ENCODE measurements at places on chromosomes 7 and 10. TPM values are rescaled to one million over a fixed set of nuclear protein-coding genes. Genes with fewer than 3 reads are reported as not detected.

The BTBD16 gene
- not detected for total RNA-seq

The CASP7 gene
- total RNA-seq, result 35.6 TPM

The BEND7 gene
- not detected for total RNA-seq

The CAMK2B gene
- not detected for total RNA-seq

The DGKI gene
- 0.25 TPM for total RNA-seq

The CYP2C19 gene
- not detected for total RNA-seq

The OR9A4 gene
- total RNA-seq, result not detected

The GRM8 gene
- total RNA-seq, result not detected

The ST8SIA6 gene
- 0.15 TPM for total RNA-seq

The ZNF487 gene
- 5.6 TPM for total RNA-seq

The MET gene
- 0.22 TPM for total RNA-seq

The PIP gene
- not detected for total RNA-seq

- DNase-seq, result no peak
- H3K27me3 ChIP-seq, result peaks cover 3% of the 10 kb centered on the region
- no peak overlapping the region for H3K4me3 ChIP-seq
- no peaks in the 10 kb centered on the region for H3K4me1 ChIP-seq
- H3K27ac ChIP-seq, result no peak overlapping the region
Measured at GRCh38 chr10:113476191-113476590, 76.7 kb upstream of the HABP2 start.

- peaks cover 11% of the 10 kb centered on the region for H3K4me1 ChIP-seq
- H3K4me3 ChIP-seq, result no peak overlapping the region
- no peak overlapping the region for H3K27ac ChIP-seq
- H3K27me3 ChIP-seq, result peaks cover 7% of the 10 kb centered on the region
- H3K36me3 ChIP-seq, result no peaks in the 10 kb centered on the region
- DNase-seq, result no peak
Measured at GRCh38 chr10:103789771-103790201, 65.6 kb downstream of the SH3PXD2A start.

GRCh38 chr7:151453326-151453791 is 13.4 kb upstream of the CRYGN start:
- H3K4me1 ChIP-seq, result peaks cover 12% of the 10 kb centered on the region
- no peak overlapping the region for H3K4me3 ChIP-seq
- H3K27me3 ChIP-seq, result peaks cover 6% of the 10 kb centered on the region
- no peak overlapping the region for H3K27ac ChIP-seq
- no peaks in the 10 kb centered on the region for H3K36me3 ChIP-seq
- no peak for DNase-seq

DNA sequence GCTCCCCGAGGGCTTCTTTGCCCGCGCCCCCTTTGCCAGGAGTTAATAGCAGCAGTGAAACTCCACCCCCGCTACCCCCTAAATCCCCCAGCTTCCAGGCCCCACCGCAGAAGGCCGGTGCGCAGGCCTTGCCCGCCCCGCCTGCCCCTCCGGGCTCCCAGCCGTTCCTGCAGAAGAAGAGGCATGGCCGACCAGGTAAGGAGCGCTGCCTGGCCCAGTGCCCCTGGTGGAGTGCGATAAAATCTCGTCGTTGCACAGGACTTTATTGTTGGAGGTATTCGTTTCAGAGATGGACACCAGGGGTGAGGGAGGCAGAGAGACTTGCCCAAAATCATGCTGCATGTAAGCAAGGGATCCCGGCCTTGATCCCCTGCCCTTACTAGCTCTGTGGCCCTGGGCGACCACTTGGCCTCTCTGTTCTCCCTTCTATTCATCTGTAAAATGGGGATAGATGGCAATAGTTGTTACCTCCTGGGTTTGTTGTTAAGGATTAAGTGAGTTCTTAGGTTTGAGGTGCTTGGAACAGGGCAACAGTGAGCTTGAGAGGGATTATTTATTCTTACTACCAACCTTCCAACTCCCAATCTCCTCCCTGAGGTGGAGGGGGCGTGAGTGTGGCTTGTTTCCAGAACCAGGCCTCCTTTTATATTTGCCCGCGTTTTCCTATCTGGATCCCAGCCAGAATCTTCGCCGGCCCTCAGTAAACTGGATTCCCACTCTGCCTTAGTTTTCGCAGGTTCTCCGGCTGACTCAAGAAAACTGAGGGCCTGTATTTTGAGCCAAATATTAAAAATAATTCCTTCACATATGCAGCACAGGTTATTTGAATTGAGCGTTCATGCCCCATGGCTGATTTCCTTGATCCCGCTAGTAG is 78.3 kb downstream of the WIPF3 start:
- no peak for DNase-seq
- H3K27me3 ChIP-seq, result peaks cover 14% of the 10 kb centered on the region
- H3K27ac ChIP-seq, result no peak overlapping the region
- no peaks in the 10 kb centered on the region for H3K36me3 ChIP-seq

GRCh38 chr10:79020605-79021004 is 48.2 kb upstream of the ZMIZ1 start:
- H3K4me1 ChIP-seq, result peaks cover 5% of the 10 kb centered on the region
- H3K27me3 ChIP-seq, result no peaks in the 10 kb centered on the region
- no peak overlapping the region for H3K27ac ChIP-seq
- H3K4me3 ChIP-seq, result no peak overlapping the region
- no peak for DNase-seq

DNA sequence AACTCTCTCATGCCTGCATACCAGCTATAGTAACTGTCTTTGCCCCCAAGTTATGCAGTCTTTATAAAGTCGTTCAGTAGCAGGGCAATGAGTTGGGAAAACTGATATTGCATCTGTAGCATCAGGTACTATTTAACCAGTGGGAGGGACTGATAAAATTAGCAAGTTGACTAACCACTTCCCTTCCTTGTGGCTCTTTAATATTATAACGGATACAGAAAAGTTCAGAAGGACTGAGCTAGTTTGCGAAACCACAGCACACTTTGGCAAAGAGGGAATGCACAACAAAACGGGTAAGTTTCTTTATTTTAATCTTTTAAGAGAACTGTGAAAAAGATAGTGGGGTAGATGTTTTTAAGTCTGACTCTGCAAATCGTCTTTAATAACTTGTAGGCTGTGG is 205.3 kb upstream of the HDAC9 start:
- DNase-seq, result no peak
- no peak overlapping the region for H3K4me3 ChIP-seq
- H3K4me1 ChIP-seq, result peaks cover 11% of the 10 kb centered on the region
- no peaks in the 10 kb centered on the region for H3K36me3 ChIP-seq

DNA sequence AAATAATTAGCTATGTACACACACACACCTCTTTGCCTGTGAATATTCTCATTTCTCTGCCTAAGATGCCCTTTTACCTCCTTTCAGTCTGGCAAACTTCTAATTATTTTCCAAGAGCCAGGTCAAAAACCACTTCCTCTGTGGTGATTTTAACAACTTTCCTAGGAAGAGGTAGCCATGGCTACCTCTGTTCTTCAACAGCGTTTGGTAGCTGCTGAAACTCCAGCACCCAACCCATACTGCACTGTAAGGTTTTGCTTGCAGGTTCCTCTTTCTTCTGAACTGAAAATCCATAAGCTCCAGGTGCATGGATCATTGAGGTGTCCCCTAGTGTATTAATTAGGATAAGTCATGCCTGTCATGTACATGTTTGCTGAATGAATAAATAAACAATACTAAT is 25.6 kb downstream of the NRCAM start:
- no peak overlapping the region for H3K4me3 ChIP-seq
- no peaks in the 10 kb centered on the region for H3K36me3 ChIP-seq
- DNase-seq, result no peak
- H3K27me3 ChIP-seq, result peaks cover 4% of the 10 kb centered on the region

GRCh38 chr10:61758433-61758832 is 95.7 kb downstream of the CABCOCO1 start:
- peaks cover 7% of the 10 kb centered on the region for H3K4me1 ChIP-seq
- no peaks in the 10 kb centered on the region for H3K27me3 ChIP-seq
- DNase-seq, result no peak
- peaks cover 2% of the 10 kb centered on the region for H3K36me3 ChIP-seq
- no peak overlapping the region for H3K27ac ChIP-seq

DNA sequence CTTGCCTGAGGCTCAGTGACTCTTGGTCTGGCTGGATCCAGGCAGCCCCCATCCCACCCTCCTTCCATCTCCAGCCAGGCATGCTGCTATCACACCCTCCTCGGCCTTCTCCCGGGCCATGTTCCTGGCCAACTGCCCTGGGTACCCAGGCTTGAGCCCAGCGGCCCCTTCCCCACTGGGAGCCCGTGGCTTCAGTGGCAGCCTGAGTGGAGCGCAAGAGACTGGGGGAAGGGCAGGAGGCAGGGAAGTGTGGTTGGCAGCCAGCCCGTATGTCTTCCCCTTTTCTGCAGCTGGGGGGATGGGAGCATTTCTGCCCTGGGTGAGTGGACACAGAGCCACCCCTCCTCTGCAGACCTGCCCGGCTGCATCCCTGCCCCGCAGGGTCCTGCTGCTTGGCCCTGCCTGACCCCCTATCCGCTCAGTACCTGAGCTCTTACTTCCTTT is 148.5 kb downstream of the ARHGAP22 start:
- H3K27ac ChIP-seq, result no peak overlapping the region
- no peak for DNase-seq
- no peak overlapping the region for H3K4me3 ChIP-seq
- H3K27me3 ChIP-seq, result no peaks in the 10 kb centered on the region

DNA sequence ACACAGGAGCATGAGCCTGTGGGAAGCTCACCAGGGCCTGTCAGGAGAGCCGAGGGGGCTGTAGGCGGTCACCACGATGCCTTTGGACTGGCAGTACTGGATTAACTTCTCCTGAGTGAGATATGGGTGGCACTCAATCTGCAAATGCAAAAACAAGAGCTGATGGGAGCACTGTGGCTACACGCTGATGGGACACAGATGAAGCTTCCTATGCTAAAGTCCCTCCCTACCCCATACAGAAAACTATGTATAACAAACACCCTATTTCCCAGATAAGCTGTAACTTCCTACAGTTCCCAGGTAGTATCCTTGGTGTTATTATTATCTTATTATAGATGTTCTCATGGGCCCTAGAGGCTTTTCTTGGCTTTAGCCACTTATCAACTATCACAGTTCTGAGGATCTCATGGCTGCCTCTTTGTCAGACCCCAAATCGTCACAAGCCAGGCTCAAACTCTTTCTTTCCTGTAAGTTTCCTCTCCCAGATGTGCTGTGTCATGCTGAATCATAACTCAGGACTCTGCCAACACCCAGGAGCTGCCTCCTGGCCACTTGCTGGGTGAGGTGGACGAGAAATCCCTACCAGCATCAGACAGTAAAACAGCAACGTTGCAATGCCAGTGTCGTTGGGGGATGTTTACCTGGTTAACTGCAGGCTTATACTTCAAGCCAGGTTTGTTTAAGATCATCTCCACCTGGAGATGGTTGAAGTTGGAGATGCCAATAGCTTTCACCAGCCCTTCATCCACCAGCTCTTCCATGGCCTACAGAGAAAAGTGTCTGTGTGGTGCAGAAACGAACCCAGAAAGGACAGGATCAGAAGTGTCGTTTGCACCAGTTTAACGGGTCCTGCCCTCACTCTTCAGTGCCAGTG is 10.3 kb downstream of the AKR1B1 start:
- DNase-seq, result no peak
- peaks cover 47% of the 10 kb centered on the region for H3K36me3 ChIP-seq
- H3K27ac ChIP-seq, result no peak overlapping the region
- H3K4me1 ChIP-seq, result peaks cover 12% of the 10 kb centered on the region

DNA sequence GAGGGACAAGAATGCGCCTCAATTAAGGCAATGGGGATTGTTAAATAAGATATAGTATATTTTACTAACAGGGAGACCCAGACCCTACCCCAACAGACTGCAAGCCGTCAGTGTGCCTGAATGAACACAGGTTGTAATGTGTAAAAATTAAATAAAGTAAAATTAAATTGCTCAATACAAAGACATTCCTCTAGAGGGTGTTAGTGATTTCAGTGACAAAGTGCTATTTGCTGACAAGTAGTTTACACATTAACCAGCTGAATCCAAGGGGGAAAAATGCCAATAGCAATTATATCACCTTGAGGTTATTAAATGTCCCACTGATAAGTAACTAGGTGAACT is 110.5 kb downstream of the EBF3 start:
- no peaks in the 10 kb centered on the region for H3K36me3 ChIP-seq
- no peak overlapping the region for H3K27ac ChIP-seq
- peaks cover 6% of the 10 kb centered on the region for H3K27me3 ChIP-seq
- DNase-seq, result no peak
- H3K4me1 ChIP-seq, result no peaks in the 10 kb centered on the region

- H3K4me1 ChIP-seq, result peaks cover 16% of the 10 kb centered on the region
- no peak overlapping the region for H3K4me3 ChIP-seq
- H3K27ac ChIP-seq, result no peak overlapping the region
- no peaks in the 10 kb centered on the region for H3K36me3 ChIP-seq
Measured at GRCh38 chr10:69413221-69413865, 3.4 kb downstream of the TACR2 start.

DNA sequence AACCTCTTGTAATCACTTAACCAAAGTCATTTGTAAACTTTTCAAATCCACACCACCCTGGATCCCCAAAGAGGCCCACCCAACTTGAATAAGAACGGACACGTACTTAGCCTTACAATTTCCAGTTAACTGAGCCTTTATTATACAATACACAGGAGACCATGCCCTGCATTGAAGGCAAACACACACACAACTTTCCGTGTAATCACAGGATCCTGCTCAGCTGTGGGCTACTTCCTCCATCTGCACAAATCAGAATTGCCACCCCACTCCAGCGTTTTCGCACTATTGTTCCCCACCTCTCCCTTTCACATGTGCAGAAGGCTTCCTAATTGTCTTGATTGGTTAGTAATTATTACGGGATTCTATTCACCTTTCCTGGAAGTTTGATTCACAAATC is 12.1 kb upstream of the PODXL start:
- H3K36me3 ChIP-seq, result no peaks in the 10 kb centered on the region
- DNase-seq, result no peak
- H3K27ac ChIP-seq, result no peak overlapping the region
- H3K4me1 ChIP-seq, result no peaks in the 10 kb centered on the region

DNA sequence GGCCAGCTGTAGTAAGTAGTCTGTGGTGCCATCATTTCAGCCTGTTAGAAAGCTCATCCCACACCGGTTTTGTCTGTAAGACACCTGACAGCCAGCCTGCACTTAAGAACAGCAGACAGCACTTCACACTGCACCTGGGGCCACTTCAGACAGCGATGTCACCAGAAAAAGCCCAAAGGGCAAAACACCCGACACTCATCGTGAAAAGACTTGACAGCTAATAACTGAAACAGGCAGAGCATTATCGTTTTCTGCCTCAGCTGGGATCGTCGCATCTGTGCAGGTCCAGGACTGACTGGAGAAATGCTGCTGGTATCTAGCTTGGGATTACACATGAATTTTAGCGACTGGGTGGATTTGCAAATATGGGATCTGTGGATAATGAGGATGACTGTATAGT is 16.8 kb upstream of the LAT2 start:
- no peak overlapping the region for H3K4me3 ChIP-seq
- H3K36me3 ChIP-seq, result peaks cover 62% of the 10 kb centered on the region
